ENCODE measurements at places on chromosomes 1 and 21. TPM values are rescaled to one million over a fixed set of nuclear protein-coding genes. Genes with fewer than 3 reads are reported as not detected.

PCP4L1 gene
- 81.2 TPM for total RNA-seq

GPR61 gene
- total RNA-seq: 10.3 TPM

RHD gene
- total RNA-seq: 3.0 TPM

CD101 gene
- 3.0 TPM for total RNA-seq

C1orf87 gene
- total RNA-seq: 1.1 TPM

UAP1 gene
- total RNA-seq: 49.3 TPM

ATAD3C gene
- total RNA-seq: 0.10 TPM

DCST1 gene
- total RNA-seq: not detected

- no peak for DNase-seq
Measured at GRCh38 chr1:58941471-58942289, 157.8 kb upstream of the JUN start.

DNA sequence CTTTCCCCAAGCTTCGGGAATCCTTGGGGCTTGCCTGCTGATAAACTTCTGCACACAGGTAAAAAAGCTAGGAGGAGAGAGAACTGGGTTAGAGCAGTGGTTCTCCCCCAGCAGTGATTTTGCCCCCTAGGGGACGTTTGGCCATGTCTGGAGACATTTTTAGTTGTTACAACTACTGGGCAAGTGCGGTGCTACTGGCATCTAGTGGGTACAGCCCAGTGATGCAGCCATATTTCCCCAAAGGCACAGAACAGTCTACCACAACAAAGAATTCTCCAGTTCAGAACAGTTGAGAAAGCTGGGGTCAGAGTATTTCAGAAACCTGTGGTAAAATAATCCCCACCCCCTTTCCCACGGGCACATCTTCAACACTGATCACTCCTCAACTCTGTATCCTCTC lies 41.3 kb downstream of the LRRC71 start:
- DNase-seq: no peak

DNA sequence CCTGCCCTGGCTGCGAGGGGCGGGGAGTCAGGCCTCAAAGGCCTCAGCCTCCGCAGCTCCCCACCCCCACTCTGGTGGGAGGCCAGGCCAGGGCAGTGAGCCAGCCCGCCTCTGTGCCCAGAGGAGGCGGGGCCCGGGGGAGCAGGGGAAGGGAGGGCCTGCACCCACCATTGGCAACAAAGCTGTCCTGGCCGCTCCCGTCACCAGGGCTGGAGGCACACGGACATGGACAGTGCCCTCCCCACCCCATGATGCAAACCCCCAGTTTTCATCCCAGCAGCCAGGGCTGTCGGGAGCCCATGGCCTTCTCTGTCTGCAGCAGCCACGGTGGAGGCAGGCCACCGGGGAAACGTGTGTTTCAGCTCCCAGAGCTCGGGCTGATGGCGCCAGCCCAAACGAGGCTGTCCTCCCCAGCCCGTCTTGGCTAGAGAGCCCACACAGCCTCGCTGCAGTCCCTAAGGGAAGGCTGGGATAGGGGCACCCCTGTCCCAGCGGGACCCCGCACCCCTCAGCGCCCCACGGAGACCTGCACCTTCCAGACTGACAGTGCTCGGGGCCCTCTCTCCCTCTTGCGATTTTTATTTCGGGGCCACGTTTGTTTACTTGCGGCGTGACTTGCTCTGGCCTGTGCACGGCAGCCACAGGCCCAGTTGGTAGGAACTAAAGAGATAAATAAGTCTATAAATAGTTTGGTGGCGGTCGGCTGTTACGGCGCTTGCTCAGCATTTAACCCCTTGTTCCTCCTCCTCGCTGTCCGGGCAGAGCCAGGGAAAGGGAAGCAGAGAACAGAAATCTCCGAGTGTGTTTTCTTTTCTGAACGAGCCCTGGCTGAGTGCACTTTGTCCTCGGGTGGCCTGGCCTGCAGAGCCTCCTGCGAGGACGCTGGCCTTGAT lies 101.8 kb downstream of the PRDM16 start:
- DNase-seq: peak; percentile 85

- no peak for DNase-seq
Measured at GRCh38 chr1:8040586-8040985, 14.5 kb upstream of the ERRFI1 start.

DNA sequence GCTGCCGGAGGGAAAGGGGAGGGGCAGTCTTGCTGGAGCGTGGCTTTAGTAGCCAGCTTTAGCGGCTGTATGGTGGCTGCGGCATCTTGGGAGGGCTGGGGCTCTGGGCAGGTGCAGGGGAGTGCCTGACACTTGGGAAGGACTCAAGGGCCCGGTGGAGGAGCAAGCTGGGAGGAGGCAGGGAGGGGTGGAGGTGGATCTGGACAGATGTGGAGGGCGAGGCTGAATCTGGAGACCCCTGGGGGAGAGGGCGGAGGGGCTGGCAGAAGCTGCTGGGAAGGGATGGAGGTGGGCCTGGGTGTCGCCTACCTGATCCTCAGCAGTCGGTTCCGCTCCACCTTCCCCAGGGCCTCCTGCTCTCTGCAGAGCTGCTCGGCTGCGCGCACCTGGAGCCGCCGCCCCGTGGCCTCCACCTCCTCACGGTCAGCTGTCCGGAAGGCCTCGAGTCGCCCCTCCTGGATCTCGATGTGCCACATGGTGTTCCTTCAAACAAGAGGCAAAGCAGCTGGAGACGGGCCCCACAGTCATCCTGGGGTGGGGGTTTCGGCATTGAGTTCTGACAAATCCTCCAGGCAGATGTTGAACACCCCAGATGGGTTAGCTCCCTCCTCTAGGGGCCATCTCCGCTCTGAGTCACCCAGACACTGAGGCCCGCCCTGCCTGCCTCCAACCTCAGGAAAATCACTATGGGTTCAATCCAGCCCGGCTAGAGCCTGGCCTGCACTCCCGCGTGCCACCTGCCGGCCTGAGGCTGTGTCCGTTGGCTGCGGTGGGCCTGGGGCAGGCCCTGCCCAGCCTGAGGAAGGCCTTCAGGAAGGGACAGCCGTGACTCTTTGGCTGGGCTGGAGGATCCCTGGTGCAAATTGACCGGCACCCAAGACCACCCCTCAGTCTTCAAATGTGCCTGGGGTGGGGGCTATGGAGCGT lies 29.6 kb downstream of the CFAP74 start:
- no peak for DNase-seq

DNA sequence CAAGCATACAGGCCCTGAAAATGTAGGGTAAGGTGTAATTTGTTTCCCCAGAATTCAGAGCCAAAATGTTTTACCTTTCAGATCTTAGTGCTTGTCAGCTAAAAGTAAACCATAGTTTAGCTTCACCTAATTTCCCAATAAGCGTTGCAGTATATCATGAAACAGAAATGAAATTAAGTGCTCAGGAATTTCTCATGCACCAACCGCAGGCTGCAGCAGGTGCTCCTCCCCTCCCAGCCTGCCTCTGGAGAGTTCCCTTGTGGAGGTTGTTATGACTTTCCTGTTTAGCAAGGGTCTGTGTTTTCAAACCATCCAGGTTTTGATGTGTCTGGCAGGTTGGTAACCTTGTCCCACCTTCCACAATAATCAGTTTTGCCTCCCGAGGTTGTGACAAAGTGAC lies 118.5 kb downstream of the HLX start:
- no peak for DNase-seq

GRCh38 chr1:198472997-198473396 lies 67.5 kb downstream of the ATP6V1G3 start:
- no peak for DNase-seq

- DNase-seq: no peak
Measured at GRCh38 chr1:69167876-69168275, 399.8 kb upstream of the LRRC7 start.

GRCh38 chr1:115791816-115792215 lies 23.3 kb upstream of the CASQ2 start:
- no peak for DNase-seq

GRCh38 chr21:17834639-17835354 lies 15.6 kb upstream of the C21orf91 start:
- no peak for DNase-seq

DNA sequence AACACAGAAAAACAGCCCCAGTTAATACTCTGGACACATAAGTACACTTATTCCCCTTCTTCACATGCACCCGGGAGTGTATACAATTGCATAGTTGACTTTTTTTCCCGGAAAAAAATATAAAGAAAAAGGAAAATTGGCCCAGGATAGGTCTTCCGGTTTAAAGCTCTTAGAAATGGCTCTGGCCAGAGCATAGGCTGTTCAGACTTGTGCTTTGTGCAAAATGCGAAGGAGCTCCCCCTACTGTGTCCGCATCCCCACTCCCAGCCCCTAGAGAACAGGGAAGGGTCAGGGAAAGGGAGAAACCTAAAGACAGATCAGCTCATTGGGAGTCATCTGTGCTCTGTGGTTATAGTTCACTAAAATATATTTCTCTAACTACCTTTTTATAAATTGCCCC lies 5.5 kb upstream of the MTMR11 start:
- no peak for DNase-seq

GRCh38 chr1:92952714-92953113 lies 8.5 kb downstream of the DIPK1A start:
- no peak for DNase-seq

GRCh38 chr1:229066591-229066990 lies 204.3 kb upstream of the RAB4A start:
- no peak for DNase-seq

DNA sequence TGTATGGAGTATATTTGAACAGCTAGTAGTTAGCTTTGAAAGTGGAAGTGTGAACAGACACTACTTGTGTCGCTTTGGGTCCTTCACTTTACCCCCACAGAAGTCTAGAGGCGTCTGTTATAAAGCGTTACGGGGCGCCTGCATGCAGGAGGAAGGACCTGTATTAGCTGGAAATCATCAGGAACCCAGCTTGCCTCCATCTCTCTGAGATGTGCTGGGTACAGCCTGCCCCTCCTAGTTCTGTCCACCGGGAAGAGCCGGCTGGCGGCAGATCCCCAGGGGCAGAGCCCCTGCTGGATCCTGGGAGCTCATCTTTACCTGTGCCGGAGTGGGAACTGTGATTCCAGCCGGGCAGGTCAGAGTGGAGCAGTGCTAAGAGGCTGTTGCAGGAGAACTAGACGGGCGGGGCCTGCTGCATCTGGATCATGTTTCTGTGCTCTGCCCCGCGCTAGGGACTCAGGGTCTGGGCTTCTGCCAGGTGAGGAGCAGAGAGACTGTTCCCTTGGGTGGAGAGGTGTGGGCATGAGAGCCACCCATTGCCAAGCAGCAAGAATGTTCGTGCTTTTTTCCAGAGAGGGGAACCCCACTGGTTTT lies 22.3 kb upstream of the SPSB1 start:
- no peak for DNase-seq

DNA sequence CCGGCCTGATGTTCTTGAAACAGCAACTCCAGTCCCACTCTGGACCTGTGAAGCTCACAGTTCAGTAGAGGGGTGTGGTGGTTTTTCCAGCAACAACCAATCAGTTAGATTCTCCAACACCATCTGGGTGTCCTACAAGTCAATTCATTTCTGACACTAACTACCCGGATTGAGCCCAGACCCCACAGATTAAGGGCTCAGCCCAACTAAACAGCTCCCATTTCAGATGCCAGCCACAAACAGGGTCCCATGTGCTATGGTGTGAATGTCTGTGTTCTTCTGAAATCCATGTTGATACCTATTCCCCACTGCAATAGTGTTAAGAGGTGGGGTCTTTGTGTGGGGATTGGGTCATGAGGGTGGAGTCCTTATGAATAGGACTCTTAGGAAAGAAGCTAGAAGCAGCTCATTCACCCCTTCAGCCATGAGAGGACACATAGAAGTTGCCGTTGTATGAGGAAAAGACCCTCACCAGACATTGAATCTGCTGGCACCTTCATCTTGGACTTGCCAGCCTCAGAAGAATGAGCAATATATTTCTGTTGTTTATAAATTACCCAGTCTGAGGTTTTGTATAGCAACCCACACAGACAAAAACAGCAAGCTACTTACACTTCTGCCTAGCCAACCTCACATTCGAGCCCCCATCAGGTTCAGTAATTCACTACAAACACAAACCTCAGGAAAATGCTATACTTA lies 53.6 kb downstream of the IRF2BP2 start:
- DNase-seq: no peak

- peak; percentile 51 for DNase-seq
Measured at GRCh38 chr1:229380536-229381160, 37.8 kb upstream of the CCSAP start.

GRCh38 chr1:165551469-165551868 lies 7.7 kb downstream of the LRRC52 start:
- DNase-seq: no peak

DNA sequence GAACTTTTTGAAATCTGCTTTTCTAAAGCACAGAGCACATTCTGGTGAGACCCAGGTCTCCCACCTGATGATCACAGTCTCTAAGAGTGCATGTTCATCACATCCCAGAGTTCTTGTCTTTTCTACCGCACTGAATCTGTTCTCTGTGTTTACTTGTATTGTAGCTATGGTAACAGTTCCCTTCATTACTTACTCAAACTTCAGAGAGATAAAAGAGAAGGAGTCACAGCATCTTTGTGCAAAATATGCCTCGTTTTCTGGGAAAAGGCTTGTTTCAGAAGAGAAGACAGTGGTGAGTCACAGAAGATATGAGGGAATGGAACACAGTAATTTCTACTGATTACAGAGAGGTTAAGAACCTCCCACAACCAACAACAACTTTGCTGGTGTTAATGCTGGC lies 580.6 kb downstream of the PLA2G4A start:
- no peak for DNase-seq

- peak; percentile 51 for DNase-seq
Measured at GRCh38 chr1:171898941-171899340, 57.6 kb downstream of the DNM3 start.

DNA sequence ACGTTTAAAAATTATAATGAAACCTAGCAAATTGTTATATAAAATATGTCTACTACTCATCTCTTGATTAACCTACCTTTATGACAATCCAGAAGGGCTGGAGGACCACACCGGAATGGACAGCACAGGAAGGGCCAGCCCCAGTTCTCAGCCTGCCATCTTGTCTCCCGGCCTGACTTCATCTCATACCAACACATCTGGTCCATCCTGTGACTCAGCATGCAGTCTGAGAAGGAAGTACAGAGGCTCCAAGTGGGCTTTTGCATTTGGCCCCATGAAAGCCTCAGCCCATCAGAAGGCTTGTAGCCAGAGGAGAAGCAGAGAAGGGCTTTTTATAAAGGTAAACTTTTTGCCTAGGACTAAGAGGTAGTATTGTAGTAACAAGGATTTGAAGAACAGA lies 436.6 kb downstream of the MRPL39 start:
- no peak for DNase-seq

- DNase-seq: no peak
Measured at GRCh38 chr21:26969971-26970725, 3.3 kb upstream of the ADAMTS5 start.

- peak; percentile 55 for DNase-seq
Measured at GRCh38 chr1:73065339-73066041, 783.2 kb upstream of the NEGR1 start.

GRCh38 chr1:233719655-233720341 lies 105.9 kb downstream of the KCNK1 start:
- no peak for DNase-seq
